ENCODE measurements at places on chromosomes 6 and 20.

GRCh38 chr6:168950858-168951214 is 302.8 kb downstream of the THBS2 start:
- no peak for DNase-seq

GRCh38 chr20:39245685-39246311 is 283.7 kb downstream of the DHX35 start:
- DNase-seq, result no peak

- peak; percentile 78 for DNase-seq
Observed at GRCh38 chr6:73523434-73524123, 2.7 kb upstream of the EEF1A1 start.

- no peak for DNase-seq
Observed at GRCh38 chr20:723756-724155, 44.5 kb downstream of the SLC52A3 start.

GRCh38 chr6:34246563-34247391 is 2.0 kb downstream of the SMIM29 start:
- DNase-seq, result no peak
